ENCODE measurements at places on chromosomes 12 and 14.

DNA sequence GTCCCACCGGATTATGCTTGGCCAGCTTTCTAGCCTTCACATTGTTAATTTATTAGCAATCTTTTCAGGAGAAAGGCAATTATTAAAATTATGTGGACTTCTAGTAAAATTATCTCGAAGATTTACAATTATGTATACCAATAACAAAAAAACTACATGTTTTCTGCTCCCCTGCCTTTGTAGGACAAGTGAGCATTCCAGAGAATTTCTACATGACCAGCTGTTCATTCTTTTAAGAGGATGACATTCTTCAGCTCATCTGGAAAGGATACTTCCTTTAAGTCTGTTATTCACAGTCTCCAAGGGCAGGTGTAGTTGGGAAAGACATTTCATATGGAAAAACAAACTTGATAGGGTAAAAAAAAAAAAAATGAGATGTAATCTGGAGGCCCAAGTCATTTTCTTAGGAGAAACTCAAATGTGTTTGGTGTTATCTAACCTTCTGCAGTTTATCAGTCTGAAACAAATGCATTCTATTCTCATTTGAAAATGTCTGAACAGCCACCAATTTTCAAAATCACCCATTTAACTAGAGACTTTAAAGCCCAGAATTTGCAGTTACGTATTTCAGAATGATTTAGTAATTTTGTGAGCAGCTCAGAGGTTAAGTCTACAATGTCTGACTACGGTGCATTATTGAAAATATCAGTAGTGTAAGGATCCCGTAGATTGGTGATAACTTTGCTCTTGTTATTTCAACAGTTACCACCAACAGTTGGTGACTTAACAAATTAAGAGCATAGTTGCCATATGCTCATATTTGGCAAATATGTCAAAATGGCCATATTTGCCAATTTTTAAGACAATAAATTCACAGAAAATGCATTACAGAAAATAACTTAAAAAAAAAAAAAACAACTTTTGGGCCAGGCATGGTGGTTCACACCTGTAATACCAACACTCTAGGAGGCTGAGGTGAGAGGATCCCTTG, 1.8 kb upstream of the PHLDA1 start:
- no peak for DNase-seq

- no peak for DNase-seq
Observed at GRCh38 chr14:52091928-52092327, 23.1 kb upstream of the NID2 start.

GRCh38 chr12:120183211-120183631, 11.3 kb downstream of the GCN1 start:
- no peak for DNase-seq

GRCh38 chr12:19119440-19119839, 10.1 kb upstream of the PLEKHA5 start:
- no peak for DNase-seq

- DNase-seq: peak; percentile 26
Observed at GRCh38 chr12:21818627-21819026, 44.1 kb upstream of the KCNJ8 start.

DNA sequence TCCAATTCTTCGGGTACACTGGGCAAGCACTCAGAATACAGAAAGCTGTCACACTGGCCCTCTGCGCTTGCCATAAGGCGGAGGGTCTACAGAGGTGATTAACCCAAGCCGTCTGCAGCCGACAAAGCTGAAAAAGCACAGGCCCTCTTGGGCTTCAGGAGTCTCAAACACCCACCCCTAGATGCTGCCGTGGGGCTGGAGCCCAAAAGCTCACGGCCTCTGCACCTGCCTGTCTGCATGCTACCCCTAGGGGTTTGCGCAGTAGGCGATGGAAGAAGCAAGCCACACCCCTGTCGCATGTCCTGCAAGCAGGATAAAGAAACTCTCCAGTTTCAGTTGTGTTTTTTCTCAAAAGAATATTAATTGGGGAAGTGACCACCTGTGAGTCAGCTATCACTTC, 118.8 kb upstream of the PLEKHA5 start:
- DNase-seq: no peak

DNA sequence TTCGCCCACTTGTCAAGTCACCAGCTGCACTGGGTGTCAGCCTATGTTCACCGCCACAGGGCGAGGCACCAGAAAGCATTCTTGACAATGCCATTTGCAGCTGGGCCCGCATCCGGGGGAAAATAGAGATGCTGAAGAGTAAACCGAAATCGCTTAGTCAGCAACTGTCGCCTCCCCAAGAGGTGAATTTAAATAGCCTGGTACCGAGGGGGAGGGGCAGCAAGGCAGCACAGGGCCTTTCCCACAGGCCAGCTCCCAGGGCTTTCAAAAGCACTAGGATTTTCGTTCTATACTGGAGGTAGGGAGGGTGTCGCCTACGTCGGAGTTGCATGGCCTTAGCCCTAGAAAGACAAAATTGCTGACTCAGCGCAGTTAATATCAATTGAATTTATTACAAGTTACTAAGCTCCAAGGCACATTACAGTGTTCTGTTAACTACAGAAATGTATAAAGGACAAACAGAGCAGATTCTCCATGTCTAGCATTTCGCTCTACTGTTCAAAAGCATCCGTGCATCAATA, 4.3 kb downstream of the IRF2BPL start:
- DNase-seq: peak; percentile 49

- DNase-seq: no peak
Observed at GRCh38 chr12:41223600-41223999, 35.5 kb downstream of the PDZRN4 start.

DNA sequence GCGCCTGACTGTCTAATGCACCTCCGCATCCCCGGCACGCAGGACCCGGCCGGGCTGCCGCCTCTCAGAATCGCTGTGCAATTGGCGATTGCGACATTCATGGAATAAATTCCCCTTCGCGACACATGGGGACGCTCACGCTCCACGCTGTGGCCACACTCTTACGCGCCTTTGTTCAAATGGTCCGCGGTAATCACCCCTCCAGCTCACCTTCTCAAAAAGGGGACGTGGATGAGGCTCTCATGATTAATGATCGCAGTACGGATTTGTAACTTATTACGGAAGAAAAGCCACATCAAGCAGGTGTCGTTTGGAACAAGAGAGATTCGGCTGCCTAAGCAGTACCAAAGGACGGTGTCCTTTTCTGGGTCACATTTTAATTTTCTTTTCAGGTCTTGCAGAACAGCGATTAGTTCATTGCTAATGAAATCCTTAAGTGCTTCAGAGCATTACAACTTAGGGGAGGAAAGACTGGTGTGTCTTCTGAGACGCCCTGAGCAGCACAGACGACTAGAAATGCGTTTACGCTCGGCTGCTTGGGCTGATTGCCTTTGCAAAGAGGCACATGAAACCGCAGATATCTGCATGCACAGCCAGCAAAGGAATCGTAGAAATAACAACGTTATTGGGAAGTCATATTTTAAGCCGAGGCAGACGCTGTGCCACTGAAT, 37.3 kb upstream of the ADGRD1 start:
- peak; percentile 78 for DNase-seq

- DNase-seq: no peak
Observed at GRCh38 chr12:66085998-66086397, 44.6 kb downstream of the LLPH start.

DNA sequence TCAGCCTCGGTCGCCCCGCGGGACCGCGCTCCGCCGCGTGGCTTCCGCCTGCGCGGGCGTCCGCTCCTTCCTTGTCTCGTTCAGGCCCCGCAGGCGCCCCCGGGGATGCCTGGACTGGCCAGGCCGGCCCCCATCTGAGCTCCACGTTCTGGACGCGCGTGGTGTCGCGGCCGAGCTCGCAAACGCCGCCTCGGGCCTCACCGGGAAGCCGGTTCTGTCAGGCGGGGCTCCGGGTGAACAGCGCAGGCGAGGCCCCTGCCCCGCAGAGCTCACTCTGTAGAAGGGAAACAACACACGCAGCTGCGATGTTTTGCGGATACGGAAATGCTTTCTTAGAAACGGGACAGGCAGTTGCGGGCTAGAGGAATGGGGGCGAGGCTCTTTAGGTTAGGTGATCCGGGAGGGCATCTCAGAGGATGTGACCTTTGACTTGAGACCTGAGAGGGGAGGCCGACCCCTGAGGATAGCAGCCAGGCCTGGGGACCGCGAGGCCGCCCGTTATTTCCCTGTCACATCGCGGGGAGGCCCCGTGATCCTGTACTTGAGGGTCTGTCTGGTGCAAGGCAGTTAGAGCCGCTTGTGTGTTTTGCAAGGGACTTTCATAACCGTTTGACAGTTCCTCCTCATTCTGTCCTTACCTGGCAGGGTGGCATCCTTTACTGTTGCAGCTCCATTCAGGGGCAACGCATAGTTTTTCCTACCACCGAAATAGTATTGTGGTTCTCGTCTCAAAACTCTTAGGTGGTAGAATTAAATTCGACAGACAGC, 584 bp downstream of the VRK1 start:
- DNase-seq: no peak

DNA sequence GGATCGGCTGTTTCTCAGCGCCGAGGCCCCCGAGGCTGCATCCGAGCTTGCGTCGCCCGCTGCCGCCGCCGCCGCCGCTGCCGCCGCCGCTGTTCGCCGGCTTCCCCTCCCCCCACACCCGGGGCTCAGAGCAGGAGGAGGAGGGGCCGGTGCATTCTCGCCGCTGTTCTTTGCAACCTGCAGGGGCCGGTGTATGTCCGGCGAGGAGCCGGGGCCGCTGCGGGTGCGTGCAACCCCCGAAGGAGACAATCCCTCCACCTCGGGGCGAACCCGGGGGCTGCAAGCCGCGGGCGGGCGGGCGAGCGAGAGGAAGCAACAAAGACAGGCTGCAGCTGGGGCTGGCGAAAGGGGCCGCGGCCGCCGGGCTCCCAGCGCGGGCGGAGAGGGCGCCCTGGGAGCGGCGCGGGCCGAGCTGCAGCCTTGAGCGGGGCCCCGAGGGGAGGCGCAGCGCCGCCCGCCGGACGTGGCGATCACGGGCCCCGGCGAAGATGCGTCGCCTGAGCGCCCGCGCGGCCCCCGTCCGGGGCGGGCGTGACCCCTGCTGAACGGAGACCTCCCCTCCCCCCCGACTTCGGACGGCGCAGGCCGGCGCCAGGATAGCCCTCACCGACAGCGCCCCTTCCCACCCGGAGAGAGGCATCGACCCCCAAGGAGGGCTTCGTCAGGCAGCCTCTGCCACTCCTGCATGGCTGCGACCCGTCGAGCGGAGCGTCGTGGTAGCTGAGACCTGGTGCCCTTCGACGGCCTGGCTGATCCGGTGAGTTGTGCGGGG, 702 bp downstream of the FAM222A start:
- DNase-seq: peak; percentile 57

GRCh38 chr12:6341417-6342139, at the start of gene TNFRSF1A:
Gene TNFRSF1A (minus strand): TSS chr12:6342076. CDS start chr12:6341814, 262 bp downstream.
- no peak for DNase-seq

GRCh38 chr12:120697344-120697743, 10.4 kb downstream of the MLEC start:
- no peak for DNase-seq

DNA sequence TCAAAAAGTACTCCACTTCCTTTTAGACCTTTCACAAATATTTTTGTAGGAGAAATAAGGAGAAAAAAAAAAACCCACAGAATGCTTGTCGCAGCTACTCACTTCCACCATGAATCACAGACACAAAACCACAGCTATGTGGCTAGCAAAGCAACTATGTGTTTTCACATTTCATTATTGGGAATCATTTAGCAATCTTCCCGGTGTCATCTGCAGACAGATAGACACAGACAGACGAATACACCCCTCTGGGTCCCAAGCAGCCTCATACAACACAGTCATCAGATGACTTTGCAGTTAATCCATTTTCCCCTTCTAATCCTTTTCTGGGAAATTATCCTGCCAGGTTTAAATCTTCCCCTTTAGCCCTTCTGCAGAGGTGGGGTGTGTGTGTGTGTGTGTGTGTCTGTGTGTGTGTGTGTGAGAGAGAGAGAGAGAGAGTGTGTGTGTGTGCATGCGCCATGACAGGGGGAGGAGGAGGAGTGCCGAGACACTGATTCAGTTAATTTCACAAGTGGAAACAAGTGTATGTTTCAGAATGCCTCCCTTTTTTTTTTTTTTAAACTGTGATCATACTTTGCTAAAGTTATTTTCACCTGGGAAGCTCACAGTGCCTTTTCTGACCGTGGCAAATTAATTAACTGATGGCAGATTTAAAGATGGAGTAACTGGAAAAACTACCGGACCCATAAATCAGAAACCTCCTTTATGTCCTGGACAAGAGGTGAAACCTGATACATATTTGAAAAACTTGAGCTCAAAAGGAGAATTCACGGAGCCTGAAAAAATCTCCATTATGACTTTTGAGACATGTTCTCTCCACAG, 39.9 kb downstream of the LTBP2 start:
- DNase-seq: no peak

DNA sequence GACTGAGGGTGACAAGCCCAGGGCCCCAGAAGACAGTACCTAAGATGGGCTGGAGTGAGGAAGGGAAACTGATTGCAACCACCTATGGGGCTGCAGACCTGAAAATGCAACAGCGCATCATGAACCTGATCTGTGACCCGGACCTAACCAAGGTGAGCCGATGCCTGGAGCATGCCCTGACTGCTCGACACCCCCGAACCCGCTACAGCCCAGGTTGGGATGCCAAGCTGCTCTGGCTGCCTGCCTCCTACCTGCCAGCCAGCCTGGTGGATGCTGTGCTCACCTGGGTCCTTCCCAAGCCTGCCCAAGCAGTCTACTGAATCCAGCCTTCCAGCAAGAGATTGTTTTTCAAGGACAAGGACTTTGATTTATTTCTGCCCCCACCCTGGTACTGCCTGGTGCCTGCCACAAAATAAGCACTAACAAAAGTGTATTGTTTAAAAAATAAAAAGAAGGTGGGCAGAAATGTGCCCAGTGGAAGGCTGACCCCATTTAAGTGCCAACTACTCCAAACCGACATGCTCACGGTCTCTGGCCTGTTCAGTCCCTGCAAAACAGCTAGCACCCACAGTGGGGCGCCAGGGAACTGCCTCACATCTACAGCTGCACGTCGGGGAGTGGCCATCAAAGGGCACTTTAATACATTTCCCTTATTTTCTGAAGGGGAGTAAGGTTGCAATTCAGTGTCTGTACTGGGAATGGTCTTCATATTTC, 4.2 kb downstream of the RDH5 start:
- DNase-seq: no peak

GRCh38 chr12:78584695-78585094, 279.9 kb upstream of the SYT1 start:
- DNase-seq: no peak

GRCh38 chr14:99664937-99665273, 19.2 kb upstream of the CYP46A1 start:
- no peak for DNase-seq

DNA sequence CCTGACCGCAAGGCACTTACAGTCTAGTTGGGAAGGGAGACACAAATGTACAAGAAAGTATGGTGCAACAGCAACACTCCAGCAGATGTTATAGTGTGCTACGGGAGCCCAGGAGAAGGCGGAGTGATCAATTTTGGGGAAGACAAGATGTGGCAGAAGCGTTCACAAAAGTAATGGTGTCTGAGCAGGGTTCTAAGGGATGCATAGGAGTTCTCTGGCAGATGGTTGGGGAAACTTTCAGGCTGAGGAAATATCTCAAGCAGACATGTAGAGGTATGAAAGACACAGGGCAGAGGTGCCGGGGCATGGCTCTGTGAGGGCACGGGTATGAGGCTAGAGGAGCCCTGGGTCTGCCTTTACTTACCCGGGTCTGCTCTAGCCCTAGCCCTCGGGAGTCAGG, 5.1 kb upstream of the TNFRSF1A start:
- no peak for DNase-seq

GRCh38 chr12:14884458-14884878, 1.2 kb downstream of the MGP start:
- peak; percentile 91 for DNase-seq

All from NCI-H1105 (cell line).